Hematopoietic multipotent progenitor cell treated with erythropoietin and hydrocortisone succinate and interleukin-3 and kit ligand, for 8 days (in vitro differentiated cells): ENCODE measurements at places on chromosomes 13 and 19.

DNA sequence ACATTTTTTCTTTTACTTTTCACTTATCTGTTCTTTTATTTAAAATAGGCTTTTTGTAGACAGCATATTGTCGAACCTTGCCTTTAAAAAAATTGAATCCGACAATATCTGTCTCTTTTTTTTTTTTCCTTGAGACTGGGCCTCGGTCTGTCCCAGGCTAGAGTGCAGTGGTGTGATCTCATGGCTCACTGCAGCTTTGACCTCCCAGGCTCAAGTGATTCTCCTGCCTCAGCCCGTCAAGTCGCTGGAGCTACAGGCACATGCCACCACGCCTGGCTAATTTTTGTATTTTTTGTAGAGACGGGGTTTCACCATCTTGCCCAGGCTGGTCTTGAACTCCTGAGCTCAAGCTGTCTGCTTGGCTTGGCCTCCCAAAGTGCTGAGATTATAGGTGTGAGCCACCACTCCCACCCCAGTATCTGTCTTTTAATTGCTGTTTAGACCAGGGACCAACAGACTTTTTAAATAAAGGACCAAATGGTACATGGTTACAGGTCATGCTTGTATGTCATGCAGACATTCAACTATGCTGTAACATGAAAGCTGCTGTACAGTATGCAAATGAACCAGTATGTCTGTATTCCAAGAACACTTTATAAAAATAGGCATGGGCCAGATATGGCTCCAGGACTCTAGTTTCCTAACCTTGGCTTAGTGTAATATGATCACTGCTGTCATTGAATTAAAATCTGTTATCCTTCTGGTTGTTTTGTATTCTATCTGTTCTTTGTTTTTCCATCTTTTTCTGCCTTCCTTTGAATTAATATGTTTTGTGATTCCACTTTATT is 80.3 kb downstream of the GJA3 start:
- no peak for DNase-seq

- DNase-seq, result no peak
Measured at GRCh38 chr13:104382951-104383350, 1316.7 kb upstream of the SLC10A2 start.

GRCh38 chr19:49098795-49099194 is 13.5 kb downstream of the SNRNP70 start:
- no peak for DNase-seq

GRCh38 chr13:60229708-60230272 is 66.1 kb upstream of the DIAPH3 start:
- DNase-seq, result peak; percentile 33

GRCh38 chr19:4910594-4911281 is 1.4 kb downstream of the UHRF1 start:
- DNase-seq, result peak; percentile 45

DNA sequence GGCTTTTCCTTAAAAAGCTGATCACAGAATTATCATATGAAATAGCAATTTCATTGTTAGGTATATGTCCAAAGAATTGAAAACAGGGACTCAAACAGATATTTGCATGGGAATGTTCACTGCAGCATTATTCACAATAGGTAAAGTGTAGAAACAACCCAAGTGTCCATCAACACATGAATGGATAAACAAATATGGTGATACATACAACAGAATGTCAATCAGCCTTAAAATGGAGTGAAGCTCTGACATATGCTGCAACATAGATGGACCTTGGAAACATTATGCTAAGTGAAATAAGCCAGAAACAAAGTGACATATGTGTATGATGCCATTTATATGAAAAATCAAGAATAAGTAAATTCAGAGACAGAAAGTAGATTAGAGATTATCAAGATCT is 6.1 kb upstream of the CEACAM1 start:
- no peak for DNase-seq

- DNase-seq, result no peak
Measured at GRCh38 chr19:15216363-15216762, 15.6 kb upstream of the NOTCH3 start.

DNA sequence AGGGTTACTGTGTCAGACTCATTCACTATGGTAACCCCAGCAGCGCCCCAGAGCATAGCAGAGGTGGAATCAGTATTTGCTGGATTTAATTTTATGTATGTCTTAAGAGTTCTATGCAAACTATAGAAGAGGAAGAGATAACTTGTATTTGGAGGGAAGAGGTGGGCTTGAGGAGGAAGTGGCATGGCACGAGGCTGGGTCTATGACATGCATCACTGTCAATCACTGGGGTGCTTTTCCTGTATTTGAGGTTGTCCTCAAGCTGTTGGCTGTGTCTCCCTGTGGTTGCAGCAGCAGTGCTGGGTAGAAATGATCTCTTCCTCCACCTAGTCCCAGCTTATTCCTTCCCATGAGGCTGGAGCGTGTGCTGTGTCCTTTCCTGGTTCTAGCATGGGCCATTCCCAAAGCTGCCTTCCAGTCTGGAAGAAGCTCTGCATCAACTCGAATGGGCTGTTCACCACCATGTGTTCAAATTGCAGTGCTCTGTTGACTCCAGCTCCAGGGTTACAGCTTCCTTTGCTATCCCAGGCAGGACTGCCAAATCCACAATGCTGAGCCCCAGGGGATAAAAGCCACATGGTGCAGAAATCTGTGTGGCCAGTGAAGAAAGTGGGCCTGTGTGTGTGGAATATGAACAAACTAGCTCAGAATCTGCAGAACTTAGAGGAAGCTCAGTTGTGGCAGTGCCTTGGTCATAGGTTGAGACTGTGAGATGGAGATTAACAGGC is 73.1 kb upstream of the MTIF3 start:
- no peak for DNase-seq

GRCh38 chr13:27018344-27018861 is 153.2 kb downstream of the USP12 start:
- DNase-seq, result no peak

DNA sequence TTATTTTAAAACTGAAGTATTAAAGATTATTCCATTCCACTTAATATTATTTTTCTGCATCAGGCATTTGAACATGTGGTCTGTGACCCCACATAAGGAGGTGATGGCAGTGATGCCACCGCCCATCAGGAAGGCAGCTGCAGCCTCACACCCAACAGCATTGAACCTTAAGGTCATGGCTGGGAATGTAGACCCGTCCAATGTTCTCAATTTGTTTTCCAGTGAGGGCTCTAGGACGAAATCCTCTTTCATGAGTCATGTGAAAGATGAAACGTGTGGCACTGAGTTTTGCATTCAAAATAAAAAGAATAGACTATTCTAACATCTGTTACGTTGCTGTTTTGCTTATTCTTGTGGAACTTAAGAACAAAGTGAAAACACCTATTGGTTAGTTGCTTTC is 74.5 kb upstream of the ANKRD10 start:
- no peak for DNase-seq

GRCh38 chr19:39531834-39532232 is 819 bp downstream of the EID2B start:
- no peak for DNase-seq

GRCh38 chr19:45469132-45469944 is 1.5 kb downstream of the FOSB start:
- DNase-seq, result peak; percentile 94

- DNase-seq, result no peak
Measured at GRCh38 chr13:112065867-112066623, 904 bp upstream of the SOX1 start.

GRCh38 chr19:4053423-4054324 is 13.0 kb downstream of the ZBTB7A start:
- DNase-seq, result no peak

DNA sequence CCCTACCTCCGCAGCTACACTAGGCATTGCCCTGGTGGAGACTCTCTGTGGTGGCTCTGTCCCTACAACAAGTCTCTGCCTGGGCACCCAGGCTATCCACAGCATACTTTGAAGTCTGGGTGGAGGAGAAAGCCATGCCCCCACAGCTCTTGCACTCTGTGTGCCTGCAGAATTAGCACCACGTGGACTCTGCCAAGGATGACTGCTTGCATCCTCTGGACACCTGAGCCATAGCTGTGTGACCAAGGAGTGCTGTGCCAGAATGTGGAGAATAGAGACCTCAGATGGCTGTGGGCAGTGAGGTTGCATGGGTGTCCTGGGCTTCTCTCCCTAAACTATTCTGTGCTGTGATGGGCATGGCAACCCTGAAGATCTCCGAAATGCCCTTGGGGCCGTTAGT is 21.2 kb upstream of the MCF2L start:
- no peak for DNase-seq

GRCh38 chr19:33426621-33427361 is 53.3 kb downstream of the CEBPG start:
- no peak for DNase-seq

- DNase-seq, result peak; percentile 63
Measured at GRCh38 chr13:96052656-96053002, 572 bp downstream of the UGGT2 start.

DNA sequence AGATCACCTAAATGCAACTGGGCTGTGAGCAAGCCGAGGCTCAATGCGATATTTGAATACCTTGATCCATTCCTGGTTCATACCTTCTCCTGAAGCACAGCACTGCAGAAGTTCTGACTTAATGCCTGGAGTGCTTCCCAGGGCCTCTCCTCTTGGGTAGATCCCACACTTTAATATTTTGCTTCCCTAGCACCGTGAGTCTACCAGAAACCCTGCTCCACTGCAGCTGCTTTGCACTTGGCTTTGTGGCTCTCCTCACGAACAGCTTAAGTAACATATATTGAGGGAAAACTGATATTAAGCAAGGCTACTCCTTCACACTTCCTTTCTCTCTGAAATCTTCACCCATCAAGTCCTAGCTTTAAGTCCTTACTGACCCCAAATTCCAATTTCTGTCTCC is 51.6 kb upstream of the C13orf42 start:
- no peak for DNase-seq

DNA sequence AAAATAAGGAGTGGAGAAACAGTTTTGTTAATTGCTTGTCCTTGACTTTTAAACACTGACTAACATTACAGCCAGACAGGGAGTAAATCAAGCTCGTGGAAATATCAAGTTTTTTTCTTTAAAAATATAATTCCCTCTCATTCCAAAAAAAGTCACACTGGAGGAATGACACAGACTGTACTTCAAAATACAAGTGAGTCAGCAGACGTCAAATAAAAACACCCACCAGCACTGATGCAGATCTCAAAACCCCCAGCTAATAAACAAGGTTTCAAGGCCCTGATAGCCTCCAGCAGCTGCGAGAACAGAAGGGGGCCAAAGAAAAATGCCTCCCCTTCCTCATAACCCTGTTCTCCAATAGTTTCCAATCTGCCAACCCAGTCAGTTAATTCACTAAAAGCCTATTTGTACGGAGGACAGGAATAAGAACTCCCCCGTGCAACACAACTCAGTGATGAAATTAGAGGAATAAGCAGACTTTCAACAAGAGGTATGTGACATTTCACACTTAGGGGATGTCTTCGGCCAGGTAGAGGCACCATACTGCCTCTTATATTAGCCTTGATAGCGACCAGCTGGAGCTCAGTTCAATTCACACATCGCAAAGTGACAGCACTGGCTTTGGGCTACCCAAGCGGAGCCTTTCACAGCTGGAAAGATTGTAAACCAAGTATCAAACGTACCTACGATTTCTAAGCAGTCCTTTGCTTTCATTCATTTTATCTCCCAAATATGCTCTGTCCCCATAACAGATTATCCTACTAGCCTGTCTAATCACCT is 561.0 kb upstream of the KLF12 start:
- no peak for DNase-seq

GRCh38 chr13:46035066-46035465 is 17.5 kb downstream of the ZC3H13 start:
- no peak for DNase-seq

DNA sequence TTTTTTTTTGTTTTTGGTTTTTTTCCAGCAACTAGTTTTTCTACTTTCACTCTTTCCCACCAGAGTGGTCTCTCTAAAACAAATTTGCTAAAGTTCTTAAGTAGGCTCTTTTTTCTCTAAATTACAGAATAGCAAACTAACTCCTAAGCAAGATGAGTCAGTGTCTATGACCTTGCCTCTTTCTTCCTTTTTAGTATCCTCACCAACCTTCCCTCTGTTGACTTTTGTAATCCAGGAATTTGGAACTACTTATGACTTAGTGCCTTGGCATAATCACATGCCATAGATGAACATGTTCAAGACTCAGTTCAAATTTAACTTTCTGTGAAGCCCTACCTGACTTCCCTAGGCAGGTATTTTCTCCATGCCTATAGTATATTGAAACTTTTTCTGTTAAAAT is 32.3 kb upstream of the AKAP11 start:
- no peak for DNase-seq

DNA sequence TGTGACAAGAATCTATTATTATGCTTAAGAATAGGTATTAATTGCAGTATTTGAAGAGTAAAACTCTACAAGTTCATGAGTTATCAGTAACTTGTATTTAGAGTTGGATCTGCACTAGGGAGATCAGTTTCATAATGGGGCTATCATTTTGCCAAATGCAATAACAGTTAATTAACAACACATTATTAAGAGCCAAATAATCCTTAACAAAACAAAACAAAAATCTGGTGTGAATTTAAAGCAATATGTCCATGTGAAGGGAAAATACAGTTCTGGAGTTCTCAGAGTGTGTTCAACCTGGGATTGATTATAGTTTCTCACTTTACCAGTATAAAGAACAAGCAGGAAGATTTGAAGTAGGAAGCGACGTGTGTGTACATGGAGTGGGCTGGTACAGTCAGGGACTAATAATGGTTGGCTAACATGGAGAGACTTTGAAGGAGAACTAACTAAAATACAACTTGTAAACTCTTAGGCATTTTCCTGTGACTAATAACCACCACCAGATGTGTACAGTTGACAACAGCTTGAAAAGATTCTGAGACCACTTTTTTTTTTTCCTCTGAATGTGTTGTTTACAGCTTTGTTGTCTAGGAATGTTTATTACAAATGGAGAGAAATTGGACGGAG is 58.5 kb downstream of the POSTN start:
- no peak for DNase-seq

- DNase-seq, result no peak
Measured at GRCh38 chr13:29511106-29511796, 84.2 kb downstream of the SLC7A1 start.

DNA sequence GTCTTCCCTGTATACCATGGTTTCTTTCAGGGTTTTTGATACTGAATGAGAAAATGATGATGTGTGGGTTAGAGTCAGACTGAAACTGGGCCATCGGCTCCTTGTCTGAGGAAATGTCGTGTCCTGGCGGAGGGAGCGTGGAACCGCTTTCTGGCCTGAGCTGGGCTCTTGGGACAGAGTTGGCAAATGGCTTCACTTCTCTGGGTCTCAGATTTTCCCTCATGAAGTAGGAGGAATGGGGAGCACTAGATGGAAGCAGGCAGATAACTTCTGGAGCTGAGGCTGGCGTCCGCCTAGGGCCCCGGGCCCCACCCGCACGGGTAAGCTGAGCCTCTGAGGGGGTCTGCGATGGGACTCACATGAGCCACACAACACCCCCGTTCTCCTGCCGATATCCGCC is 133.3 kb upstream of the WASF3 start:
- DNase-seq, result no peak

GRCh38 chr13:110266983-110267382 is 40.0 kb downstream of the COL4A1 start:
- no peak for DNase-seq

- DNase-seq, result no peak
Measured at GRCh38 chr13:71209217-71209616, 657.8 kb downstream of the DACH1 start.

GRCh38 chr19:49786376-49786820 is 19.6 kb downstream of the AP2A1 start:
- DNase-seq, result no peak

GRCh38 chr19:2446381-2446780 is 10.4 kb downstream of the LMNB2 start:
- no peak for DNase-seq

- DNase-seq, result no peak
Measured at GRCh38 chr19:17866312-17866963, 5.3 kb upstream of the SLC5A5 start.

- no peak for DNase-seq
Measured at GRCh38 chr13:59745392-59745788, 418.3 kb downstream of the DIAPH3 start.
